ENCODE measurements at places on chromosomes 3 and 15. TPM values are rescaled to one million over a fixed set of nuclear protein-coding genes. Genes with fewer than 3 reads are reported as not detected.
A peak's percentile ranks its signal among the peaks of the same experiment; 100 is the strongest.

ITIH1 gene
- not detected for polyA plus RNA-seq

CHRFAM7A gene
- polyA plus RNA-seq = 6.9 TPM

CCK gene
- polyA plus RNA-seq = not detected

LRRC15 gene
- polyA plus RNA-seq = not detected

WWTR1 gene
- 102 TPM for polyA plus RNA-seq

A4GNT gene
- 1.8 TPM for polyA plus RNA-seq

DNA sequence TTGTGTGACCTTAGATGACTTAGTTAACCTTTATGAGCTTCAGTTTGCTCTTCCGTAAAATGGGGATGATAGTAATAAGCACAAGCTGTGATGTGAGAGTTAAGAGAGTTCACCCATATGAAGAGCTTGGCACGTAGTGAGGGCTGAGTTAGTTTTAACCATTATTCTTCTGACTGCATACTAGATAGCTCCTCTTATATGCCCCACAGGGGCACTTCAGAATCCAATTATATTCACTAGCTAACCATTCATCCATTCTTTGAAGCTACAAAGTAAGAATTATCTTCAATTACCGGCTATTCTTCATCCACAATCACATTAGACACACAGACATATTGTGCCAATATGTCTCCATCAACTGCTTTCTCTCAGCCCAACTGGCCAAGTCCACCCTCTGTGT, 159.0 kb upstream of the STT3B start:
- DNase-seq = no peak

DNA sequence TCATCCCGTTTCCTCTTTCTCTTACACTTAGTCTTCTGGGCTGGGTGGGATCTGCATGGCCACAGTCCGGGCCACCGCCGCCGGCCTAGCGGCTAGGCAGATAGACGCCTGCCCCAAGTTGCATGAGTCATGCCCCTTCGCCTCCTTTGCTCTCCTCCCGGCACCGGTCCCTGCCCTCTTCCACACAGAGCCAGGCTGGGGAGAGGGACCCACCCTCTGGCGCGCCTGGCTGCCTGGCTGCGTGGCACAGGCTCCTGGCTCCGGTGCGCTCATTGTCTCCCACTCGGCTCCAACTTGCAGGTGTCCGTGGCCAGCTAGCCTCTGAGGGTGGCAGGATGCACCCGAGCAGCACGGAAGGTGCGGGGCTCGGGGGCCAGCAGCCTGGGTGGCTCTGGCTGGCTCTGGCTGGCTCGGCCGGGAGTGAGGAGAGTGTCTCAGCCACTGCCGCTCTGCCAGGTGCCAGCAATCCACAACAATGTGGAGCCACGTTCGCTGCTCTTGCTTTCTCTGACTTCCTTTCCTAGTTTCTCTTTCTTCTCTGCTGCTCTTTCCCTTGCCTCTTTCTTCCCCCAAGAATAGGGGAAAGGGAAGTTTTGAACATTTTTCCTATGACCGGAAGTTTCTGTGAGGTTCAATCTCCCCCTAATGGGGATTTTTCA, 22.4 kb upstream of the MTHFS start:
- DNase-seq = no peak

DNA sequence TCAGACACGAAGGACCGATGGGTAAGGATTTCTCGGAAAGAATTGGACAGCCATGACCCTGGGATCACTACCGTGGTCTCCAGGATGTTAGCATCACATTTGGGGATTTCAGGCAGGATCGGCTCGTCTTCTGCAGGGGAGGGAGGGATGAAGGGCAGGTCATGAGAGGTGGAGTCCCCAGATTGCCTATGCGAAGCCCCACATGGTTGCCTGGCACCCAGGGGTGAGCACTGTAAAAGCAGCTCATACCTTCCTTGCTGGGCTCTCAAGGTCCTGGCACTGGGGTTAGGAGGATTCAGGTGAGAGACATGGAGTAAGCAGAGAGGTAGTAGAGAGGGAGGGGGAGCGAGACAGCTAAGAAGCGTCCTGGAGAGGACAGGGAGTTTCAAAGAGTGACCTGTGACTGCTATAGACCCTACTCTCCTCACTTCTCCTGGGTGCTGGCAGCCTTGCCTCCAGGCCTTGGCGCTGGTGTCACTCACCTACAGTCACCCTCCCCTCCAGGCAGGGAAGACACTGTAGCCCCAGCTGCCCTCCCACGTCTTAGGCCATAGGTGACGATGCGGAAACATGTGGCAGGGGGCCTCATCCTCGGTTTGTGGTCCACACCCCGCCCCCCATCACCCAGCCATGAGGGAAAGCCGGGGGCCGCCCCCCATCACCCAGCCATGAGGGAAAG, 15.0 kb upstream of the EHD4 start:
- DNase-seq = no peak

GRCh38 chr3:194574639-194575483, 58.4 kb downstream of the TMEM44 start:
- no peak for DNase-seq

GRCh38 chr3:140238646-140239314, 303.8 kb downstream of the CLSTN2 start:
- no peak for DNase-seq

GRCh38 chr15:86570738-86571137, 491.1 kb downstream of the AGBL1 start:
- no peak for DNase-seq

GRCh38 chr15:92651877-92652575, 3.5 kb downstream of the FAM174B start:
- no peak for DNase-seq

DNA sequence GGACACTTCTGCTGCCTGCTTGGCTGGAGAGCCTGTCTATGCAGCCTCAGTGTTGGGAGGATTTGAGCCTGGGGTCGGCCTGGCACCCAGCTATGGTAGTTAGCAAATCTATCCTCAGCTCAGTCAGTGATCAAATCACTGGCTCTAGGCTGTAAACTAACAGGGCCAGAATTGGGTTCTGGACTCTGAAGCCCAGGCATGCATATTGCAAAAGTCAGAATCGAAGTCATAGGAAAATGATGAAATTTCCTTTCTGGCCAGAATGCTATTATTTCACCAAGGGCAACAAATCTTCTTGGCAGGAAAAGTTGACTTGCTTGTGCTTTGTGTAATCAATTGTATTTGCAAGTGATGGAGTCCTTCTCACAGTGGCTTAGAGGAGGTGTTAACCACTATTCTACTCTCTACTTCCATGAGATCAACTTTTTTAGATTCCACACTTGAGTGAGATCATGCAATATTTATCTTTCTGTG, 482.6 kb upstream of the TPRG1 start:
- DNase-seq = no peak

DNA sequence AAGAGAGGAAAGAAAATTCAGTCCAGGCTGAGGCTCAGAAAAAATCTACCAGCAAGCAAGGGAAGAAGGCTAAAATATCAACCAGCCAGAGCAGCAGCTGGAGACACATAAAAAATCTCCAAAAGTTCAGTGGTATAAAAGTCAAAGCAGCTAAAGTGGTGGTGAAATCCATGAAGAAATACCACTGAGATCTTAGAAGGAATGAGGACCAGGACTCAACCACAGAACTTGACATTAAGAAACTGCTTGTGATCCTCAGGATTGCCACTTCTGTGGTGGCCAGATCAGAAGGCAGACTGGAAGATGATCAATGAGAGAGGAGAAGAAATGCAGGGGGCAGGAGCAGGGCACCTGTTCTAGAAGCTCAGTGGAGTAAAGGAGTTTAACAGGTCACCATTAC, 22.5 kb downstream of the CNTN3 start:
- DNase-seq = no peak

DNA sequence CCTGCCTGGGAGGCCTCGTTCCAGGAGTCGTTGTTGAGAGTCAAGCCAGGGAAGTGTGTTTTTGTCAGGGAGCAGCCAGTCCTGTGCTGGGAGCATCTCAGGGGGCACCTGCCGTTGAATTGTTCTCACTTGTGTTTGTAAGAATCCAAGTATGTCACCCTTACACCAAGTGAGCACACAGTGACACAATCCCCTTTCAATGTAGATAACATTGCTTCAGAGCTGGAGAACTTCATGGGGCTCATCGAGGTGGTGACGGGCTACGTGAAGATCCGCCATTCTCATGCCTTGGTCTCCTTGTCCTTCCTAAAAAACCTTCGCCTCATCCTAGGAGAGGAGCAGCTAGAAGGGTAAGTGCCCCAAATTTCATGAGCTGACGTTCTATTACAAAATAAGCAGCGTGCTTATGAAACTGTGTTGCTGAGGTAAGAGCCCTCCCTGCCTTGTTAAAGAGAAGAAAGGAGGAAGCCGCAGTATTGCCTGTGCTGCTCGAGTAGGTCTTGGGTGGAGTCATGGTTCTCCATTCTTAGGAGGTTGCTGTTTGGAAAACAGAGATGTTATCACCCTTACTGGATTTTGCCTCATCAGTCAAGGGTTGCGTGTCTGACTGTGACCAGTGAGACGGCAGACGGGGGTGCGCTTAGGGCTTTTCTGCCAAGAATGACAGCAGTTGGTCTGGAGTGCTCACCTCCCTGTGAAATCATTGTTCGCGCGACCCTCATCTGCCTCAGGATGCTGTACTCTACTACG, 108.1 kb downstream of the PGPEP1L start:
- DNase-seq = no peak

DNA sequence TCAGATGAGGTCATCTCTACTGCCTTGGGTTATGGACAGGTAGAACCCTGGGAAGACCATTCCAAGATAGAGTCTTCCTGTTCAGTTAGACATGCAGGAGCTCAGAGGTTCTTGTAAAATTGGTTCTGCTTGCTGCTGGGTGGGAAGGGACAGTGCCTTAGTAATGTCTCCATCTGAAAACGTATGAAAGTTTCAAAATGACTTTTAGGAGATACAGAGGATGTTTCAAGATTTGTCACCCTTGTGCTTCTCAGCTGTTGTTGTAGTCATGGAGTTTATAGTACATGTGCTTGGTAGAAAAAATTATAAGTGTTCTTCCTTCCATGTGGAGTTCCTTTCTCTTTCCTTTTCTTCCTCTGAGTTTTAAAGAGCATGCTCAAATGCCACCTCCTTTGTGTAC, 885.2 kb upstream of the CFAP20DC start:
- no peak for DNase-seq

DNA sequence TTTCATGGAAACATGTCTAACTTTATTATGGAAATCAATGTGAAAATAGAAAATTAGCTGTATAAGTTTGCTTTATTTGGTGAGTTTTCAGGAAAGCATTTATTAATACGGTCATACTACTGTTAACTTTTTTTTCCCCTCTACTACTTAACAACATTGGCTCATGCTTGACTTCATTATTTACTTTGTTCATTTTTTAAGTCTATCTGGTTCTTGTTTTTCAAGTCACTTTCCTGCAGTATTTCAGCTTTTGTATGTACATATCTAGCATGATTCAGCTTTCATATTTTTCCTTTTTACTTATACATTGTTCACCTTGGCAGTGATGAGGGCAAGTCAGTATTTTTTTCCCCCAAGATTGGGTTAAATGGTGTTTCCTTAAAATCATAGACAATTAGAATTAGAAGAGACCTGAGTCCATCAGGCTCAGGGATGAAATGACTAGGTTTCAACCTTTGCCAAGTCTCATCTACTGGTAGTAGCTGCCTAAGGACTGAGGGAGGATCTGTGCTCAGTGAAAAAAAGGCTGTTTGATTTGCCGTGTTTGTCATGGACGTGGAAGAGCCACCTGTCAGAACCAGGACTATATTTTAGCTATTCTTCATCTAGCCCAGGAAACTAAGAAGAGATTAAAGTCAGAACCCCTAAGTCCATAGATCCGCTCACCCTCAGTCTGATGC, 15.4 kb downstream of the TMOD3 start:
- no peak for DNase-seq

GRCh38 chr15:91255670-91256192, 155.7 kb downstream of the SV2B start:
- no peak for DNase-seq

DNA sequence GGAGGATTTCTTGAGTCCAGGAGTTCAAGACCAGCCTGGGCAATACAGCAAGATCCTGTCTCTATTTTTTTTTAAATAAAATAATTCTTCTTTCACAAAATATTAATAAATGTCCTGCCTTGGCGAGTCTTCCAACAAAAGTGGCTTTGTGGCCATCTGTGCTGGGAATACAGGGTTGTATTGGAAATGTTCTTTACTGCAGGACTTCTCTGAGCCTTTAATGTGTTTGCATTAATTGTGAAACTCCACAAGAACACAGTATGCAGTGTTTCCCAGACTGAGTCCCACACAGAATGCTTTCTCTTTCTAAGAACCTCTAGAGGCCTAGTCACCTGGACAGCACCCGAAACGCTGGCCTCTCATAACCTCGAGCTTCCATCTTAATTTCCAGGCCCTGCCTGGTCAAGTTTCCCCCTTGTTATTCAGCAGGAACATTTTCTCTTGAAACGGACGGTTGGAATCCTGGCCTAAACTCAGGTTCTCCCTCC, 85.4 kb upstream of the ARRDC4 start:
- DNase-seq = no peak

DNA sequence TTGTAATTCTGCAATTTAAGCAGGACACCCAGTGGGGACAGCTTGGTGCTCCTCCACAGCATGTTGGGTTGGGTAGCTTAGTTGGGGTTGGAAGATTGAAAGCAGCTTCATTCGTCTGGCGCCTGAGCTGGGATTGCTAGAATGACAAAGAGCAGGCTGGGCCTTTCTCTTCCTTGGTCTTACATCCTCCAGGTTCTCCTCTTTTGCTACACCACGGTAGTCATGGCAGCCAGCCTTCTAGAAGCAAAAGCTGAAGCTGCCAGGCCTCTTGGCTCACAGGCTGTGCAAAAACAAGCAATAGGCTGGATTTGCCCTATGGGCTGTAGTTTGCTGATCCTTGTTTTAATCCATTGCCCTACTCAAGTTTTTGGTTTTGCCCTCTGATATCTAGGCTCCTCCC, 3.2 kb upstream of the ANXA2 start:
- no peak for DNase-seq

- DNase-seq = peak; percentile 34
These were observed 160.5 kb upstream of the CHRNA7 start for GRCh38 chr15:31869686-31870307.

DNA sequence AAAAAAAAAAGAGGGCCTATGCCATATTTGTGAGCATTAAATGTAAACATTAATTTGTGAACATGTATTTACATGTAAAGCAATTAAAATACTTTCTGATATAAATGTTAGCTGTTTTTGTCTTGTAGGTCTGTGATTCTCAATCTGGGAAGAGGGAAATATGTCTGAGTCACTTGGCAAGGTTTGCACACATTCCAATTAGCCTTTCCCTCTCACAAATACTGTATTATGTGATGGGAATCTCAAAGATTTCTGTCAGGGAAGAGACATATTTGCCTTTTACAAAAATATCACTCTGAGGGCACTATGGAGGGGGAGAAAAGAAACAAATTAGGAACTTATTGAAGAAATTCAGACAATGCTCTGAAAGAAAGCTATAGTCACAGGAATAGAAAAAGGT, 483.6 kb downstream of the GBE1 start:
- no peak for DNase-seq

DNA sequence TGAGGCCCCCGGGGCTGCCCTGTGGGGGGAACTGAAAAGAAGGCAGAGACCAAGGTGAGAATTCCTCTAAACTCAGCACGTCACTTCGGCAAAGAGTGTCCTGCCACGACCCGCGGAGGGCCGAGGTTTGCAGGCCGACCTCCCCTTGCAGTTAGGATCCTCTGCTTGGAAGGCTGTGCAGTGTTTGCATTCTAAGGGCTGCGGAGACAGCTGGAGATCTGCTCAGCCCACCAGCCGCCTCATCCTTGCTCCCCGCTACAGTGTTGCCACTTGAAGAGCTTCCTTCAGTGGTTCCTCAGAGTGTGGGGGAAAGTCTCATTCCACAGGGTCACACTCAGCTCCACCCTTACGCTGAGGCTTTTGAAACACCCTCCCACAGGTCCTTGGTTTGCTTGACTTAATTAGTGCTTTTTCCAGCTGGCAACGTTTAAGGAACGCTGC, 10.8 kb downstream of the SLC51A start:
- DNase-seq = no peak

All from left kidney (tissue), 8 donors.